ENCODE measurements at places on chromosomes 6 and 20.

DNA sequence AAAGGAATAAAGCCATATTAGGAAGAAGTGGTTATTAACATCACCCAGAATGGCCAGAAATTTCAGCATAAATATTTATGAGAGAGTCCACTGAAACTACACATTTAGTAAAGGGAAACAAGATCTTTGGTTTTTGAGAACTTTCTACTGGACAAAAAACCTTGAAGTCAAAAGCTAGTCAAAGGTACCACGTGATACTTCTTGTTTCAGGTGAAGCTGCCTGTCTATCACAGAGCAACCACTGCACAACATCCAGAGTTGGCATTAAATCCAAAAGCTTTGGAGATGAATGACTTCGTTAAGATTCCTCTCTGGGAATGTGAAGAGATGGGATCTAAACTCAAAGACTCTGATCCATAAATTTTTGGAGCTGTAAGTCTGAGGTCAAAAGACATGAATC, 137.0 kb downstream of the KCNQ5 start:
- DNase-seq = no peak

DNA sequence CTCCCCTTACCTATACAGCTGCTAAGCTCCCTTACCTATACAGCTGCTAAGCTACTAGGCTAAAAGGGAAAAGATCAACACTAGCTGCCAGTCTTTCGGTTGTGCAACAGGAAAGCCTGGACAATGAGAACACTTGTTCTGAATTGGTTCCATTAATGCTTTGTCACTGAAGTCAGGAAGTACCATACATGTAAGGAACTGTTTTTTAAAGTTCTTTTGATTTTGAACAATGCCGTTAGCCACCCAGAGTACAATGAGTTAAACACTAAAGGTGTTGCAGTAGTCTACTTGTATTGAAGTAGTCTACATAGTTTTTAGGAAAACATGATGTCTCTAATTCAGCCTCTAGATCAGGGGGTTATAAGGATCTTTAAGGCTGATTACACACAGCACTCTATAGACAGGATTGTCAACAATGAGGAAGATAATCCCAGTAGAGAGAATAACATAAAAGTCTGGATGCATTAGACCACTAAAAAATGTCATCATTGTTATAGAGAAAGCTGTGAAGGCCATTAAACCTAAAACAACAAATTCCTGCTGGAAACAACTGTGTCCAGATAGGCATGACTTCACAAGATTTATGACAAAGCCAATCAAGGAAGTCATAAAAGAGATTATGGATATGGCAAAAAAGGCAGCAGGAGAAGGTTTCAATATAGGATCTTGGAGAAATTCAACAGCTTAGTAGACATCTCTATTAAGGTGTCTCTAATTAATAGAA, 306.3 kb downstream of the PHF3 start:
- DNase-seq = no peak

DNA sequence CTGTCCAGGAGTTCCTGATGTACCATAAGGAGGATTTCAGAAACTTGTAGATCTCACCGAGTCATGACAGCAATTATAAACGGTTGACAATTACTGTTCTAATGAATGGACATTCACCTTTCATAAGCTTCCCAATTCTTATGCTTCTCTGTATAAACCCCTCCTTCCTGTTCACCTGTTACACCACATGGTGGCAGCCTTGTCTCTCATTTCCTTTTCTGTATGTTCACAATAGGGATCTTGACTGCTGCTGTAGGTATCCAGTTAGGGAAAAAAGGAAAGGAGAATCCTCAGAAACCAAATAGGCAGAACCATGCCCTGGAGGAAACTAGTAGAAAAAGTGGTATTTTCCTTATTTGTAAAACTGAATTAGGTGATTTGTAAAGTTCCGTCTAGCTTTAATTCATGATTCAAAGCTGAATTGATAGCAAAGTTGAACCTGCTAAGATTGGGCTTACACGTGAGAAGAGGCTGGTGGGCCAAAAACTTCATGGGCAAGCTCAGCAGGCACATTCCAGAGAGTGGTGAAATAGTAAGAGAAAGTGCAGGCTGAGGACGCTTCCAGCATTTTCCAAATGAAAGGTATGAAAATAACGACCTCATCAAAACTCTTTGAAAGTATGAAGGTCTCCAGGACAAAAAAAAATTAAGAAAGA, 29.0 kb upstream of the TBPL1 start:
- peak; percentile 66 for DNase-seq

DNA sequence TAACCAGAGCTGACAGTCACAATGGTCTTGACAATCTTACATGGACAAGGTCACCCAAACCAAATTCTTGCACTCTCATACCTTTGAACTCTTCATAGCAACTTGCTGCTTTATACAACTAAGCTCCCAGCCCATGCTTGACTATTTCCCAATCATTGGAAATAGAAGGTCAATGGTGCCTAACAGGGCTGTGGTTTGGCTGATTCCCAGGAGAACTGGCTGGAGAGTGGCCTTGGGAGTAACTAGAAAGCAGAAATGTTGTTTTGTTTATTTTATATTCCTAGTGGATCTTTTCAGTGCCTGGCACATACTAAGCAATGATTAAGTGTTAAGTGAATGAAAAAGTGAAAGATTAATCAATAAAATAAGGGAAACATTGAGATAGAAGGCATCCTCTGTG, 3.0 kb downstream of the SPINT4 start:
- DNase-seq = no peak

- no peak for DNase-seq
These were observed 20.9 kb upstream of the SMOC2 start for GRCh38 chr6:168420084-168420483.

GRCh38 chr20:37394543-37395409, 48.8 kb downstream of the SRC start:
- no peak for DNase-seq

DNA sequence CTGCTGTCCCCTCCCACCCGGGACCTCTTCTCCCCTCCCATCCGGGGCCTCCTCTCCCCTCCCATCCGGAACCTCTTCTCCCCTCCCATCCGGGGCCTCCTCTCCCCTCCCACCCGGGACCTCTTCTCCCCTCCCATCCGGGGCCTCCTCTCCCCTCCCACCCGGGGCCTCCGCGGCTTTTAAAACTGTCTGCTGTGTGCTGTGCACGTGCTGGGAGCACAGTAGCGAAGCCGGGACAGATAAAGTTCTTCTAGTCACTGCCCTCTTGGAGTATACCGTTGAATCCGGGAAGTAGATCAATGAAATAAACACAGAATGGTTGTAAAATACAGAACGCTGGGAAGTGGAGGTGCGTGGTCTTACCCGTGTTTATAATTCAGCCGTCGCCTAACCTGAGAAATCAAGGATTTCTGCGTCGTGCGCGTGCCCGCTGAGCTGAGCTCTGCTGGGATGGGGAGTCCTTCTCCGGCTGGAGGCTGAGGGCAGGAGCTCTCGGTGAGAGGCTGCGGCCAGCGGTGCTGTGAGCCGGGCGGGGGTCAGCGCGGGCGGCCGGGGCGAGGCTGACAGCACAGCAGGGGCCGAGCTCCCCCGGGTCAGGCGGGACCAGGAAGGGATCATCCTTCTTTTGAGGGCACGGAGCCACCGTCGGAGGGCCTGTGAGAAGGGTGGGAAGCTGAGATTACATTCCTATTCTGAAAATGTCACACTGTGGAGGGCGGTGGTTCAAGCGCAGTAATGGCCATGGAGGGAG, 19.6 kb upstream of the KIF25 start:
- no peak for DNase-seq

DNA sequence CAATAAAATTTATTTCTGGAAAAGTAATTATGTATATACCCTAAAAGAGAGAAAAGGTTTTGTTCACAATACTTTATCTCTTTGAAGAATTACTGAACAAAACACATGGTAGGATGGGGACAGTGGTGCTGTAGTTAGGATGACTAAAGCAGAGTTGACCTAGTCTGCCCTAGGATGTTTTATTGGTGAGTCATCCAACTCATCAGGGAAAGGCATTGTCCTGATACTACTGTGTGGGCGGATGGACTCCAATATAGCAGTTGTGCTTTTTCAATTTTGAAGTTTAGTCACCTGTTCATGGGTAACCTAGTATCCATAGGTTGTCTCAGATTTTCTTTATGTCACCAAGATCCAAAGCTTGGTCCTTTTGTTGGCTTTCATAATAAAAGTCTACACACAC, 53.3 kb upstream of the EYS start:
- DNase-seq = no peak

DNA sequence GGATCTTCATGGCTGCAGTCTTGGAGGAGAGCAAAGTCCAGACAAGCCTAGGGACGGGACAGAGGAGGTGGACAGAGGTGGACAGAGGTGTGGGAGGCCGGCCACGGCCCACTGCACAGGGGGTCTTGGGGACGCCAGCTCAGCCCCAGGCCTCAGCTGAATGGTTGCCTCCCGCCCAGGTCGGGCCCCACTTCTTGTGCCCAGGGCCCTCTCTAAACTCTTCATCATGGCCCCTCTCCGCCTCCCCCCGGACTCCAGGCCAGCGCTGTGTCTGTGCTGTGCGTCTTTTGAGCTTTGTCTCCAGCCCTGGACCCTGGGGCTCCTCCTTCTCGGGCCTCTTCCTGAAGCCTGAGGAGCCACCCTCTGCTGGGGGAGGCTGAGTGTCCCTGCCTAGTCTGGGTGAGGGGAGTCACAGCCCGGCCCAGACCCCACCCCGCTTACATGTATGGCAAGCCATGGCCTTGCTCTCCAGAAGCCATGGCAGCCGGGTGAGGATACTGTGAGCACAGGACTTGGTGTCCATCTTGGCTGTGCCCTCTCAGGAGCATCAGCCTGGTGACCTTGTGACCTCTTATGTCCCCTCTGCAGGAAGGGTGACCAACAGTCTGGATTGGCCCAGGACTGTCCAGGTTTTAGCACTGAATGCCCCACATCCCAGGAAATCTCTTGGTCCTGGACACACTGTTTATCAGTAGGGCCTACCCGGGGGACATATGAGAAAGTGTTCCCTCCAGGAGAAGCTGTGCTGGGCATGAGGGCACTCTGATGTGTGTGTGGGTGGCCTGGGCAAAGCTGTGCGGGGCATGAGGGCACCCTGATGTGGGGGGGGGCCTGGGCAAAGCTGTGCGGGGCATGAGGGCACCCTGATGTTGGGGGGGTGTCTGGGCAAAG, 9.4 kb upstream of the NPBWR2 start:
- DNase-seq = no peak

- DNase-seq = no peak
These were observed 57.9 kb downstream of the SAMD5 start for GRCh38 chr6:147566244-147566898.

DNA sequence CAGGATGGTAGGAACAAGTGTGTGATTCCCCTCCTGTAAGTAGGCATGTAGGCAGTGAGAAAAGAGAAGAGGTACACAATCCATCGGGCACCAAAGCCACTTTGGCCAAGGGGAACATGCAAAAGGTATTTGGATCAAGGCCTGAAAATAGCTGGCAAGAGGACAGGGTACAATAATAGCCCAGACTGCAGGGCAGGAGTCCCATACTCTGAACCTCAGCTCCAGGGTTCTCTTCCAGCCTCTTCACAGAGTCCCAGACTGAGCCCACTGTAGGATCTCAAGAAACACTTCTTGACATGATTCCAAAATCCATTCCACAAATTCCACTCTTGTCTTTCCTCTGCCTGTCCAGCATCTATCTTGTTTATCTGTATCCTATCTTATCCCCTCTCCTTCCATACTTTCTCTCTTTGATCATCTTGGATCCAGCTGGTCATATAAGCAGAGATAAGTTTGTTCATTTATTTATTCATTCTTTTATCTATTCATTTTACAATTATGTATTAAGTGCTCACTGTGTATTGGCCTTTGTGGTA, 19.7 kb downstream of the ACSS2 start:
- DNase-seq = no peak

DNA sequence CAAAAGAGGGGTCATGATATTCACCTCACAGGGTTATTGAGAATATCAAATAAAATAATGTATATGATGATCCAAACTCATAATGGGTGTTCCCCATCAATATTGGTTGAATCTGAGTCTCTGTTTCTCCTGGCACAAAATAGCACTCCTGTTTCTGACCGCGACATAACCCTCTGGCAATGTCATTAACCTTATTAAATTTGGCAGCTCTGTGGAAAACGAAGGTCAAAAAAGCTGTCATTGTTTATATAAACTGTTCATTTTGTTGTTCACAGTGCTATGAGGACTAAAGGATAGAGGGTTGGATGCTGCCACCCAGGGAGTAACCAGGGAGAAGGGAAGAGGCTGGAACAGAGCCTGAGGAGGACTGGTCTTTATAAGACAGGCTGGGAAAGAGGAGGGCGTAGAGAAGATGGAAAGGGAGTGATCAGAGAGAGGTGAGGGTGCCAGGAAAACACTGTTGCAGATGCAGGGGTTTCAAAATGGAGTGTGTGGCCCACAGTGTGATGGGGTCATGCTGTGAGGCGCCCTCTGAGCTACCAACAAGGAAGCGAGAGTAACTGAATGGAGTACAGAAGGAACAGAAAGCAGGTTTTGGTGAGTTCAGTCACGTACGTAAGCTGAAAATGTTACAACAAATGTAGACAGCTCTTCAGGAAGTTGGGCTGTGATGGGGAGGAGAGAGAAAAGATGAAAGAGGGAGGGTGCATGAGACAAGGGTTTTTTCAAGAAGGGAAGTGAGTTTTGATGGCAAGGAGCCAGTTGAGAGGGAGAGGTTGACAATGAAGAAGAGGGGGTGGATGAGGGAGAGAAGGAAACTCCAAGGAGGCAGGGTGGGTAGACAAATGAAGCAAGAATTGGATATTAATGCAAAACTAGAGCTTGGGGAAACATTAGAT, 251.6 kb upstream of the TAB2 start:
- DNase-seq = peak; percentile 51

- DNase-seq = no peak
These were observed 20.2 kb upstream of the DLGAP4 start for GRCh38 chr20:36285746-36286447.

GRCh38 chr20:45405571-45406259, 2.4 kb upstream of the DBNDD2 start:
- no peak for DNase-seq

GRCh38 chr6:3455569-3456394, 1.1 kb downstream of the SLC22A23 start:
- no peak for DNase-seq

- no peak for DNase-seq
These were observed 55.2 kb upstream of the KIF13A start for GRCh38 chr6:18042536-18043145.

DNA sequence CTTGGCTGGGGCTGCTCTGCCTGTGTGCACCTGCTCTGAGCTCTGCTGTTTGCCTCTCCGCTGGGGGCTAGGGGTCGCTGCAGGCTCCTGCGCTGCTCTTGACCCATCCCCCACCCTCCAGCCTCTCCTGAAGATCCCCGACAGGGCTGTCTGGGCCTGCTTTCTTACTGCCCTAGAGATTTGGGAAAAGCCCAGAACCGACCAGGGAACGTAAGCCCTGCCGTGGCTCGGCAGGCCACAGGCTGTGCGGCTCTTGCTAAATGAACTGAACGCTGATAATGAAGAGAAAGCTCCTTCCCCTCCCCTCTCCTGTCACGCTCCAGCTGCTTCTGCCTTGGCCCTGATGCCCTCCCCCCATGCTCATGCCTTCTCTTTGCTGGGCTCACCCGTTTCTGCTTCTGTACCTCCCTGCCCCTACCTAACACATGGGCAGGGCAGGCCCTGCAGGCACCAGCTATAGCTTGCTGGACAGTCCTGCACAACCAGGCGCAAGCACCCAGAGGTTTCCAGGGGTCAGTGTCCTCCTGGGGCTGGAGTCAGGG, 32.0 kb upstream of the PCMTD2 start:
- no peak for DNase-seq

All from activated CD4-positive, alpha-beta T cell treated with anti-CD3 and anti-CD28 coated beads, Interleukin-10, Interleukin-2, amounts not matched to agents 100 ng/mL and 50 ng/mL, durations not matched to agents 16 hours and 8 hours (primary cell).